ENCODE measurements at places on chromosomes 16 and 17. TPM values are rescaled to one million over a fixed set of nuclear protein-coding genes. Genes with fewer than 3 reads are reported as not detected.

The MYBBP1A gene
- 63.2 TPM for total RNA-seq

The CYBA gene
- total RNA-seq, result 17.1 TPM

The KRT27 gene
- total RNA-seq, result not detected

The CBX2 gene
- 1.0 TPM for total RNA-seq

The CACNG3 gene
- total RNA-seq, result not detected

The CTNS gene
- 10.1 TPM for total RNA-seq

The ASPA gene
- total RNA-seq, result 2.9 TPM

The SDR42E2 gene
- not detected for total RNA-seq

The VTN gene
- not detected for total RNA-seq

The CNGB1 gene
- total RNA-seq, result not detected

The RAB37 gene
- total RNA-seq, result 0.69 TPM

The RFNG gene
- total RNA-seq, result 37.3 TPM

The DNAH9 gene
- not detected for total RNA-seq

The ZSCAN10 gene
- total RNA-seq, result not detected

The ABCA6 gene
- 11.9 TPM for total RNA-seq

The CD300E gene
- 0.21 TPM for total RNA-seq

The CDT1 gene
- 0.25 TPM for total RNA-seq

The MYH2 gene
- 20,190 TPM for total RNA-seq

The KRT31 gene
- total RNA-seq, result 4.5 TPM

The GFOD2 gene
- 8.5 TPM for total RNA-seq

The PLEKHM1 gene
- total RNA-seq, result 47.6 TPM

The PIRT gene
- not detected for total RNA-seq

The KRTAP9-8 gene
- not detected for total RNA-seq

The C16orf96 gene
- 0.32 TPM for total RNA-seq

The CBFA2T3 gene
- total RNA-seq, result 4.7 TPM

The KCTD19 gene
- total RNA-seq, result not detected

Data from psoas muscle (tissue), 8 donors.